ENCODE measurements at places on chromosomes 7 and 10. TPM values are rescaled to one million over a fixed set of nuclear protein-coding genes. Genes with fewer than 3 reads are reported as not detected.

DNA sequence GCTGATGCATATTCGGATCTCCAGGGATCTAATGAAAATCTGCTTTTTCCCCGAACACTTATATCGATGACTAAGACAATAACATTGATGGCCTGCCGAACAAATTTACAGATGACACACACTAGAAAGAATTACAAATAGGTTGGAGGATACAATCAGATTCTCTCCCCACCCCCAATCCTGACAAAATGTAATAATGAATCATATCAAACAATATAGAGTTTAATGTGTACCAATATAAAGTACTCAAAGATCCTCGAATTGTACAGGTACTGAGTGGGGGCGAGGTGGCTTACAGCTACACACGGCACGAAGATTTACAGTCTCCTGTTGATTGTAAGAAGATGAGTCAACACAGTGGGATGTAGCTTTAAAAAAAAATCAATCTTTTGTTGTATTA lies 182.7 kb upstream of the MKLN1 start:
- no peaks in the 10 kb centered on the region for H3K4me1 ChIP-seq
- no peaks in the 10 kb centered on the region for H3K27me3 ChIP-seq
- no peak overlapping the region for H3K27ac ChIP-seq
- H3K4me3 ChIP-seq = no peak overlapping the region

Gene MET
- polyA plus RNA-seq = 29.8 TPM

Gene GJC3
- 0.98 TPM for polyA plus RNA-seq

Gene STAG3
- polyA plus RNA-seq = 18.1 TPM

DNA sequence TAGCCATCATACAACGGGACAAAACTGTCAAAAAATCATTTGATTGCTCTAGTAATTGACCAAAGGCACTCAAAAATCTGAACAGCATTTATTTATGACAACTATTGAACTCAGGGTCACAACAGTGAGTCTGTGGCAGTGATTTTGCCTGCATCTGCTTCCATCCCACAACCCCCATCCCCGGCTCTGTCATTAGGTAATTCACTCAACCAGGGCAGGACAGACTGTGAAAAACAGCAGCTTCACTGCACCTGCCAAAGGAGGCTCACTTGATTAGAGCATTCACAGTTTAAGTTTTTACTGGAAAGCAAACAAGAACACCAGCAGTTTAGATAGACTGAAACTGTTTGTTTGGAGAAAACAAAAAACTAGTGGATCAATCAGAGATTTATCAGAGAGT lies 22.2 kb downstream of the NRCAM start:
- H3K27me3 ChIP-seq = no peaks in the 10 kb centered on the region
- no peak for DNase-seq
- H3K4me3 ChIP-seq = no peak overlapping the region
- H3K27ac ChIP-seq = no peak overlapping the region

DNA sequence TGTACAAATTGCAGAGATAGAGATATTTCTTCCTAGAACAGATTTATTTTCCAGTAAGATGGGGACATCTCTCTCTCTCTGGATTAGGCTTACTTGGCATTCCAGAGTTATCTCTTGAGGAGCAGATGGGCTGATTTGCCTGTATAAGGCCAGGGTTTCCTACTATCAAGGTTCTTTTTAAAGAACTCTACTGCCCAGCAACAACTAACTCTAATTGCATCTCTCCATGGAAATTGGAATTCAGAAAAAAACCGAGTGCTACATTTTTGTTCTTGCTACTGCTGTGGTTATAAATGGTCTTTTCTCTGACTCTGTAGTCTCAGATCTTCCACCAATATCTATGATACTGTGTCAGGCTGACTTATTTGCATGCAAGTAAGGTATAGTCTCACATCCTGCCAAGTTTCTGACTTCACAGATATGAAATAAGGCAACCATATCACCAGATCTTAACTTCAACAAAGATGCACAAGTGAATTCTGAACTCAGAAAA lies 161.1 kb downstream of the CRPPA start:
- no peak overlapping the region for H3K27ac ChIP-seq
- H3K4me1 ChIP-seq = no peaks in the 10 kb centered on the region
- no peaks in the 10 kb centered on the region for H3K36me3 ChIP-seq
- H3K4me3 ChIP-seq = no peak overlapping the region
- no peak for DNase-seq

- H3K27ac ChIP-seq = no peak overlapping the region
- H3K36me3 ChIP-seq = no peaks in the 10 kb centered on the region
- DNase-seq = no peak
- no peaks in the 10 kb centered on the region for H3K4me1 ChIP-seq
Measured at GRCh38 chr10:8767591-8767990, 713.1 kb downstream of the GATA3 start.

Gene DNAJC1
- polyA plus RNA-seq = 30.8 TPM

Gene TEX36
- polyA plus RNA-seq = not detected

DNA sequence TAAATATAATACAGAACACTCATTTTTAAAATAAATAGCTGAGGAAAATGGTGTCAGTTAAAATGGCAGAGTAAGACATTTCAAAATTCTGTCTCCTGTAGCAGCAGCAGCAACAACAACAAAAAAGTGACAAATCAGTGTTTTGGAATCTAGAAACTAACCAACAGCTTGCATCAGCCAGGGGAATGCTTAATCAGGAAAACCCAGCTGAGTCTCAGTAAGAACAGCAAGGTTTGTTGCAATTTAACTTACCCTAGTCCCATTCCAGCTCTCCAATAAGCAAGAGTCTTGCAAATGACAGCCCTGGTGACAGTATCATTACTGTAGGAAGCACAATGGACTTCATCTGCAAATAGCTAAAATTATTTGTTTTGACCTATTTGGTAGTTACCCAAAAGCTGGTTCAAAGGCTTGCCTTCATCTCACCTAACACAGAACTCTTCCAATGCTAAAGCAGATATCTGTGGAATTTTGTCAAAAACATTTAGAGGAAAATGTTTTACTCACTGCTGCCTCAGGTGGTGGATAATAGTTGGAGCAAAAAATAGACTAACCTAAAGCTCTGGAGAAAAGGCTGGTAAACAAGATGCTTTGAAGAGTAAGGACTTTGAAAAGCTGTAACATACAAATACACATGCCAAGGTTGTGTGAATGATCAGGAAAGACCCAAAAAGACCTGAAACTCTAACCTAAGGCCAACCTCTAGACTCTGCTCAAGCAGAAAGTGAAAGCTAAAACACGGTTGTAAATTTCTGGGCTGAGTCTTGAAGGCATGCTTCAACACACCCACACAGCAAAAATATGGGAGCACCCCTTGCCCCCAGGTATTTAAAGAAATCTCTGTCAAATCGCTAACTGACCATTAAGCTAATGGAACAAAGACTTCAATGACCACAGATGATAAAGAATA lies 9.9 kb upstream of the ARHGAP22 start:
- H3K27me3 ChIP-seq = no peaks in the 10 kb centered on the region
- DNase-seq = no peak
- H3K27ac ChIP-seq = no peak overlapping the region
- no peaks in the 10 kb centered on the region for H3K36me3 ChIP-seq
- H3K4me3 ChIP-seq = no peak overlapping the region

GRCh38 chr7:111113263-111114017 lies 22.5 kb downstream of the LRRN3 start:
- H3K4me3 ChIP-seq = no peak overlapping the region
- DNase-seq = no peak
- no peaks in the 10 kb centered on the region for H3K27me3 ChIP-seq
- H3K27ac ChIP-seq = no peak overlapping the region
- H3K4me1 ChIP-seq = no peaks in the 10 kb centered on the region

Data from left lung (tissue), 14 donors.